ENCODE measurements at places on chromosomes 4 and X.

DNA sequence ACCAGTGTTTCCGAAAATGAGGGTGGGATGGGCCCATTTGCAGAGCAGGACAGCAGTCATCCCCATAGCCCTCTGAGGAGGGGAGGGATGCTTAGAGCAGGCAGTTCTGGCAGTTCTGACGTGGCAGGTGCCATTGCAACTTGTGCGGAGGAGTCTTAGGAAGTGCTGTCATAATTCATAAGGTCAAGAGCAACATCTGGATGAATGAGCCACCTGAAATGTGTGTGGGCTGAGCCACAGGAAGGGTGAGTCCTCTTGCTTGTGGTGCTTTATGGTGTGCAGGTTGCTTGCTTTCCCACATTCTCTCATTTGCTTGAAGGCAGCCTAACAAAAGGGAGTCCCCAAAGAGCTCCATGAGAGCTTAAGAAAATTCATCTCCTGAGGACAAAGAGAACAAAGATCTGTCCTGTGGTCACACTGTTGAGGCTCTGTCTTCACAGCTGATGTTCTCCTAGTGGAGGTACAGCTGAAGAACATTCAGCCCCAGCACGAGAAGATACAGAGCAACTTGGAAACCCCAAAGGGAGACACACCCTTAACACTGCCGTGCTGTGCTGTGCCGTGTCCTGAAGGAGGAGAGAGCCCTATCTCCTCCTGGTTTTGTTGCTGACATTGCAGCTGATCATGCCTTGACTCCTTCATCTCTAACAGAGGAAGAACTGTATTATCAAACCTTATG is 60.3 kb downstream of the DLG3 start:
- DNase-seq = no peak

- DNase-seq = no peak
These were observed 14.7 kb upstream of the CLCN4 start for GRCh38 chrX:10142041-10142599.

DNA sequence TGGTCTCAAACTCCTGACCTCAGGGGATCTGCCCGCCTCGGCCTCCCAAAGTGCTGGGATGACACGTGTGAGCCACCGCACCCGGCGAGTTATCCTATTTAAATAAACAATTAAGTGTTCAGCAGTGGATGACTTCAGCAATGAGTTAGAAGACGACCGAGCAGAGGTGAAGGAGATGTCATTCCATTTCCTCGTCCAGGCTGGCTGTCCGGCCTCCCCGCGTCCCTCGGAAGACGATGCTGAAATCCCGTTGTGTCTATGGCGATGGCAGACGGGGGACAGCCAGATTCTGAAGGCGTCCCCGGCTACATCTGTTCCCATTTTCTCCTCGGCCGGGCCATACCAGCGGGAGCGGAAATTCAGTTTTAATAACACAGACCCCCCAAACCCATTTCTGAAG is 209.8 kb downstream of the CRLF2 start:
- DNase-seq = no peak

GRCh38 chrX:17459661-17460060 is 84.7 kb downstream of the NHS start:
- no peak for DNase-seq

DNA sequence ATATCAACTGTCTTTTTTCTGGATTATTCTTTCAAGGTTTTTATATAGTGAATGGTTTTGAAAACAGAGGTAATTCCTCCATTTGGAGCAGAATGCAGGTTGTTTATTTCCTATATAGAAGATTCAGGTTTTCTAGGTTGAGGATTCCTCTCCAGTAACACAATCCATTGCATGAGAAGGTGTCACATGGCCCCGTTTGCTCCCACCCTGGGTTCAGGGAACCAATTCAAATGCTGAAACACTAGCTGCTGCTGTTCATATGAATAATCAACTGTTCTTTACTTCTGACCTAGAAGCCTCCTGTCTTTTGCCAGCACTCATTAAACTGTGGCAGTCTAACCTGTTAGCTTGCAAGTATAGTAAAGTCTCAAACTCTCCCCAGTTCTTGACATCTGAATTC is 1316.9 kb upstream of the TENM3 start:
- no peak for DNase-seq

GRCh38 chrX:94758130-94758529 is 1084.1 kb downstream of the FAM133A start:
- DNase-seq = no peak

- no peak for DNase-seq
These were observed 57.0 kb upstream of the LRAT start for GRCh38 chr4:154686838-154687237.

DNA sequence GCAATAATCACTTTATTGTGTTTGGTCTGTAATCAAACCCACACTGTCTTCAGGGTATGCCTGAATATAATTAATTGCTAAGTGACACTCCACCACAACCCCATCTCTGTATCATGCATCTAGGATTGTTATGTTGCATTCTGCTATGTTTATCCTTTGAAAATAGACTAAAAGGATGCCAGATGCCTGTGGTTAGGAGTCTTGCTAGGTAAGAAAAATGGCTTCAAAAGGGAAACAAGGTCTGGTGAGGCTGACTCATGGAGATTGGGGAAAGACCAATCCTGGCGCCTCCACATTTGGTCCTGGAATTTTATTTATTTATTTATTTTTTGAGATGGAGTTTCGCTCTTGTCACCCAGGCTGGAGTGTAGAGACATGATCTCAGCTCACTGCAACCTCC is 360.5 kb upstream of the SLC7A11 start:
- DNase-seq = no peak

GRCh38 chrX:51759055-51759839 is 16.0 kb downstream of the GSPT2 start:
- DNase-seq = no peak

GRCh38 chr4:95219109-95219508 is 329.7 kb downstream of the UNC5C start:
- no peak for DNase-seq

- DNase-seq = no peak
These were observed 71.1 kb downstream of the DCLK2 start for GRCh38 chr4:150149381-150149780.

- DNase-seq = no peak
These were observed 27.7 kb downstream of the YIPF7 start for GRCh38 chr4:44623676-44624075.

Measured in erythroblast (primary cell).